Sciatic nerve (tissue), 2 donors: ENCODE measurements at places on chromosomes 1 and 21.

GRCh38 chr1:111992476-111992875 is 3.0 kb upstream of the KCND3 start:
- DNase-seq = no peak

- no peak for DNase-seq
Measured at GRCh38 chr1:203526130-203526529, 32.2 kb downstream of the OPTC start.

- no peak for DNase-seq
Measured at GRCh38 chr1:110502402-110503151, 16.4 kb downstream of the KCNA10 start.

GRCh38 chr1:247574664-247575063 is 13.5 kb upstream of the OR2G2 start:
- no peak for DNase-seq

DNA sequence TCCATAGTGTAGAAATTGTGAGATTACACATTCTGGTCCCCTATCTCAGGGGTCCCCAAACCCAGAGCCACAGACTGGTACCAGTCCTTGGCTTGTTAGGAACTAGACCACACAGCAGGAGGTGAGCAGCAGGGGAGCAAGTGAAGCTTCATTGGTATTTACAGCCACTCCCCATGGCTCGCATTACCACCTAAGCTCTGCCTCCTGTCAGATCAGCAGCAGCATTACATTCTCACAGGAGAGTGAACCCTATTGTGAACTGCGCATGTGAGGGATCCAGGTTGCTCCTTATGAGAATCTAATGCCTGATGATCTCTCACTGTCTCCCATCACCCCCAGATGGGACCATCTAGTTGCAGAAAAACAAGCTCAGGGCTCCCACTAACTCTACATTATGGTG is 229.7 kb upstream of the IRF2BP2 start:
- no peak for DNase-seq

DNA sequence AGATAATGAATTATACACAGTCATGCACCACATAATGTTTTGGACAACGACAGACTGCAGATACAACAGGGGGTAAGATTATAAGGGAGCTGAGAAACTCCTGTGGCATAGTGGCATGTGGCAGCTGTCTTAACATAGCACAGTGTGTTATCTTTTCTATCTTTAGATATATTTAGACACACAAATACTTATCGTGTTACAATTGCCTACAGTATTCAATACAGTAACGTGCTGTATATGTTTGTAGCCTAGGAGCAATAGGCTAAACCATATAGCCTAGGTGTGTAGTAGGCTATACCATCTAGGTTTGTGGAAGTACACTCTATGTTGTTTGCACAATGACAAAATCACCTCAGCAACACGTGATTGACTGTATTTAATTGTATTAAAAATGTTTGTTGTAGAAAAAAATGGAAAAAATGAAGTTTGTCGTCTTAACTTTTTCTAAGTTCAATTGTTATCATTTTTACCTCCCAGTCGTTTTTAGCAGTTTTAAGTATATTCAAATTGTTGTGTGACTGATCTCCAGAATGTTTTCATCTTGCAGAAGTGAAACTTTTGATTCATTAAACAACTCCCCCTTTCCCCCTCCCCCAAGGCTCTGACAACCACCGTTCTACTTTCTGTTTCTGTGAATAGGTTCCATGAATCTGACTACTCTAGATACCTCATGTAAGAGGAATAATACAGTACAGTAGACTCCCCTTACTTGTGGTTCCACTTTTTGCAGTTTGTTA is 351.0 kb upstream of the B3GALT2 start:
- DNase-seq = no peak

- no peak for DNase-seq
Measured at GRCh38 chr21:18104802-18105201, 139.8 kb upstream of the CHODL start.

DNA sequence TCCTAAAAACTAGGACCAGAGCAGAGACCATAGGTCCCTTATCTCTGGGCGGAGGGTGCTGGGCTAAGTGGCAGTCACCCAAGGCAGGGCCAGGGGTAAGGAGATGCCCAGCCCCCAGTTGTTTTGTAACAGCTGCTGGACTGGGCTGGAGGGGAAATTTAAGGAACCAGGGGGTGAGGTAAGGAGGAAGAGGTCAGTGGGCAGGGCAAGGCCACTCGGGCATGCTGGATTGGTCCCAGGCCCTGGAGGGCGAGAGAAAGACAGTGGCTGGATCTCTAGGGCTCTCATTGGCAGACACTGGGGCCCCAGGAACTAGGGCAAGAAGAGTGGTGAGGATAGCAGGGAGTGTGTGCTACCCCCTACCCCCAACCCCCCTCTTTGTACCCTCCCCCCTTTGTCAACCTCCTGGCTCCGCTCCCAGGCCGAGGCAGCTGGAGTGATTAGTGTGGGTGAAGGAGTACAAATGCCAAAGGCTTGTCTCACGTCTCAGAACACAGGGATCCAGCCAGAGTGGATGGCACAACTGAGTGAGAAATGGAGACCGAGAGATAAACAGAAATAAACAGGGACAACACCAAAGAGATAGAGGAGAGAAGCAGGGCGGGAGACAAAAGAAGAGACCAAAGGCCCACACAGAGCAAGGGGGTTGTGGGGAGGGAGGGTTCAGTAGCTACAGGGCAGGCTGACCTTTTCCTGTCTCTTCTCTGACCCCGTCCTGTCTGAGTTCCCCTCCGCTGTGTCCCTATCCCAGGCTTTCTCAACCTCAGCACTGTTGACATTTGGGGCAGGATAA is 20.5 kb upstream of the THRAP3 start:
- no peak for DNase-seq

GRCh38 chr1:235102993-235103411 is 25.6 kb downstream of the TOMM20 start:
- DNase-seq = no peak

- no peak for DNase-seq
Measured at GRCh38 chr1:27058966-27059669, 46.5 kb upstream of the TENT5B start.

DNA sequence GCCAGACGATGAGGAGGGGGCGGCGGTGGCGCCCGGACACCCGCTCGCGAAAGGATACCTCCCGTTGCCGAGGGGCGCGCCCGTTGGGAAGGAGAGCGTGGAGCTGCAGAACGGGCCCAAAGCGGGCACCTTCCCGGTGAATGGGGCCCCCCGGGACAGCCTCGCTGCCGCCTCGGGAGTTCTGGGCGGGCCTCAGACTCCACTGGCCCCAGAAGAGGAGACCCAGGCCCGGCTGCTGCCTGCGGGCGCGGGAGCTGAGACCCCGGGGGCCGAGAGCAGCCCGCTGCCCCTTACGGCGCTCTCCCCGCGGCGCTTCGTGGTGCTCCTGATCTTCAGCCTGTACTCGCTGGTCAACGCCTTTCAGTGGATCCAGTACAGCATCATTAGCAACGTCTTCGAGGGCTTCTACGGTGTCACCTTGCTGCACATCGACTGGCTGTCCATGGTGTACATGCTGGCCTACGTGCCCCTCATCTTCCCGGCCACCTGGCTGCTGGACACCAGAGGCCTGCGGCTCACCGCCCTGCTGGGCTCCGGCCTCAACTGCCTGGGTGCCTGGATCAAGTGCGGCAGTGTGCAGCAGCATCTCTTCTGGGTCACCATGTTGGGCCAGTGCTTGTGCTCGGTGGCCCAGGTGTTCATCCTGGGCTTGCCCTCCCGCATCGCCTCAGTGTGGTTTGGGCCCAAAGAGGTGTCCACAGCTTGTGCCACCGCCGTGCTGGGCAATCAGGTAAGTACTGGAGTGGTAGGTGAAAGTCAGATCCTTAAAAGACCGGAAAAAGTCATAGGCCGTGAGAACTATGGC is 588 bp downstream of the FLVCR1 start:
- no peak for DNase-seq

- no peak for DNase-seq
Measured at GRCh38 chr1:60156371-60156770, 82.8 kb upstream of the C1orf87 start.

DNA sequence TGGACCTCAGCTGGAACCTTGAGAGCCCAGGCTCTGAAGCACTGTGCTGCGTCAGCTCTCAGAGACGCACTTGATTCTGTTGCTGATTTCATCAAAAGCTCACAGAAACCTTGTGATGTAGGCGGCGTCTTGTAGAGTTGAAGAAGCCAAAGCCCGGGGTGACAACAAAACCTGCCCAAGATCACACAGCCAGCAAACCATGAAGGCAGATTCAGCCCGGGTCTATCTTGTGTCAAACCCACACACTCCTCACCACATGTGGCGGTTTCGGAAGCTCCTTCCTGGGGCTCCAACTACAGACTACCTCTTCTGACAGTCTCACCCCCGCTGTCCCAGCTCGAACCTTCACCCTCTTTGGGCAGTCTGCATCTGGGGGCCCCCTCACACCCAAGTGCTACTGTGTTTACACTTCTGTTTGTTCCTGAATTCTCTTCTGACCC is 50.4 kb downstream of the TENT5C start:
- no peak for DNase-seq

DNA sequence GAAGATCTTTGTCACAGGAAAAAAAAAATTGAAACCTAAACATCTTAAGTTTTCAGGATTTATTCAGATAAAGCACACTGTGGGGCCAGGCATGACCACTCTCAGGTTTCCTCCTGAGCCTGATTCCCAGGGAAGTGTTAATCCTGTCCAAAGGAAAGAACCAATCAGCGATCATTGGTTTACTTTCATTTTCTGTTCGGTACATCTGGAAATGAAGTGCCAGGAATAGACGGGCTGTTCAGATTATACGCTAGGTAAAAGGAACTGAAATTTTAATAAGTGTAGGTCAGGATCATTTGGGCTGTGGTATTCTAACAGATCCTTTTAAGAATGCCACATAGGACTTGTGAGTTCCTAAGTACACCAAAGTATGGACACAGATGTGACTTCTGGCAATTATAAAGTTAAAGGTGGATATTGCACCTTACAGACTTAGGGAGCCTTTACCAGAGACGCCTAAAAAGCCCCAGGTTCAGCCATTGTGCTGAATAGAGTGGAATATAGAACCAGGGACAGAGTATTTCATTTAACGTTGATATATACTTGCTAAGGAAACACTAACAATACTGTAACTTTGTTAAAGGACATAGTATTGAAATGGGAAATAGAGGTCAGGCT is 9.3 kb upstream of the CACYBP start:
- no peak for DNase-seq

DNA sequence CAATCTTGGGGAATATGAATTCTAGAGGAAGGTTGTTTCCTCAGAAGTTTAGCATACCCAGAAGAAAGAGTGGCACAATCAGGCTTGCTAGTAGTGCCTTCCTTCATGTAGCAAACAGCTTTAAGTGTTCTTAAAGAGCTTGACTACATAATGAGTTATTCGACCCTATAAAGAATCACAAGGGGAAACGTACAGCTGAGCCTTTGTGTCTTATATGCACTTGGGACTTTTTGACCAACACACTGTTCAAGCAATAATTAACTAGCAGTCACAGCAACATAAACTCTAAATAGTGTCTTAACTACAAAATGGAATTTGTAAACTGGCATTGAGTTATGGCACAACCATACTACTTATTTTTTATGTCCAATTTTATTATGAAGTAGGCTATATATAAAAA is 86.1 kb downstream of the TTLL7 start:
- no peak for DNase-seq

- DNase-seq = no peak
Measured at GRCh38 chr21:35303085-35303484, 254.0 kb upstream of the RUNX1 start.

- DNase-seq = no peak
Measured at GRCh38 chr1:89351597-89352311, 12.1 kb upstream of the GBP6 start.

DNA sequence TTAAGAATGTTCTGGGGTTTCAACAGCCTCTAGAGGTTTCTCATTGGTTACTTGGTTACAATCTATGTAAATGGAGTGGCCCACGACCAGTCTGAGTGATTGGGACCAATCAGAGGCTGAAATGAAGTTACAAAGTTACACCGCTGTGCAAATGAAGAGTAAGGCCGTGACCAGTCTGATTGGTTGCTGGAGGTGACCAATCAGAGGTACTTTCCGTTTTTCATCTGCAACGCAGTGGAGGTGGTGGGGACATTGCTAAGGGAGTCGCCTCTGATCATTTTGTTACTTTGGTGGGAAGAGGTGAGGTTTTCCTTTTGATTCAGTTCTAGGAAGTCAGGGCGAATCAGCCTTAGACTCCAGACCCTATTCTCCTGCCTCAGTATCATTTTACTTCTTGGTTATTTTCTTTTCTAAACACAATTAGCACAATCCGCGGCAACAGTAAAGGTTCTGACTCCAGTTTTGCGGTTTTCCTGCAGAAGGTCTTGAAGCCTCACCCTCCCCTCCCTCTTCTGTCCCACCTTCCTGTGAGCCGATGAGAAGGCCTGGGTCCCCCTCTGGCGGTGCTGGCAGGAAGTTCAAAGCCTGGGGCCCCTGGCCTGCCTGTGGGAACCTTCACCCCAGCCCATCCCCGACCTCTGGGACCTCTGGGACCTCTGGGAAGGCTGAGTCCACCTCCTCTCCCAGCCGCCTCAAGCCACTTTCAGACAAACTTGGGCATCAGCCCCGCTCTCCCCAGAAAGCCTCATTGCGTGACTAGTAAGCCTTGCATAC is 38.7 kb upstream of the TTC34 start:
- DNase-seq = no peak

- DNase-seq = peak; percentile 84
Measured at GRCh38 chr1:27555700-27556424, 48.1 kb downstream of the AHDC1 start.

GRCh38 chr1:230750576-230750975 is 3.4 kb downstream of the CAPN9 start:
- DNase-seq = no peak
